ENCODE measurements at places on chromosomes 4 and X.

DNA sequence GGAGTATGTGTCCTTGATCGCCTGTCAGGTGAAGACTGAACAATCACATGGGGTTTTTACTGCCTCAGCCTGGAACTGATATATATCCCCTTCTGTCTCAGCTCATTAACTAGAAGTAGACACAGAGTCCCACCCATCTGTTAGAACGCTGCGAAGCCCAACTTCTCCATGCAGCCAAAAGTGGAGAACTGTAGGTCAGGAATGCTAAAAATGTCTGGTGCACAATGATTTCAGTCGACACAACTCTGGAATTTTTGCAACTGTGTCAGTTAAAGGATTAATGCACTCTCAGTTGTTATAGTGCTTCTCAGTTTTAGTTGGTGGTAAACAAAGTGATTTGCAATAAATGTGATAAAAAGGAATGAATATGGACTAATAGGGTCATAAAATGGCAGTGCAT is 287.2 kb downstream of the INPP4B start:
- DNase-seq: no peak

GRCh38 chrX:109372291-109372690 is 109.6 kb downstream of the GUCY2F start:
- DNase-seq: no peak

DNA sequence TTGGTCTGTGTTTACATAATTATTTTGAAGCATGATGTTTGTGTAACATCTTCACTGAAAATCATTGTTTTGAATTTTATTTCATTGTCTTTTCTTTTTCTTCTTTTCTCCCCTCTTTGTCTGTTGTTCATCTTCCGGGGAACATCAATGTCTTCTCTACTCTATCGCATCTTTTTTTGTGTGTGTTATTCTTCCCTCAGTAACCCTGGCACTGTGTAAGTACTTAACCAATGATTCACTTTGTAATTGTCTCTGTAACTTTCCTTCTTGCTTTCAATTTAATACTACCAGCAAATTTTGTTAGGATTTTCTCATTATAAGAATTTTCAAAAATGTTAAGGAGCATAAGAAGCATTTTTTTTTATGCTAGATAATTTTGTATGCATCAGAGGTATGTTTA is 130.8 kb downstream of the PDLIM5 start:
- no peak for DNase-seq

DNA sequence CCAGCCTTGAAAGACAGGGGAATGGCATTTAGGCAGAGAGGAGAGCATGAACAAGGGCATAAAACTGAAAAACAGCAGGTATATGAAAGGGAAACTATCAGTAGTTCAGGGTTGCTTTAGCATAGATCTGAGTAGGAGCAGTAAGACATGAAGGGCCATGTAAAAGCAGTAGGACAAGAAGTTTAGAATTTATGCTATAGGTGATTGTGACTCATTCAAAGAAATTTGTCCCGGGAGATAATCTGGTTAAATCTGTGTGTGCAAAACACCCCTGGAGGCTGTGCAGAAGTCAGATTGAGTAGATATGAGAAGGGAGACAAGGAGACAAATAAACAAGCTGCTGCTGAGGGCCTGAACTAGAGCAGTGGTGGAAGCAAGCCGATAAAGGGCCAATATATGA is 109.1 kb upstream of the BMP3 start:
- DNase-seq: no peak

DNA sequence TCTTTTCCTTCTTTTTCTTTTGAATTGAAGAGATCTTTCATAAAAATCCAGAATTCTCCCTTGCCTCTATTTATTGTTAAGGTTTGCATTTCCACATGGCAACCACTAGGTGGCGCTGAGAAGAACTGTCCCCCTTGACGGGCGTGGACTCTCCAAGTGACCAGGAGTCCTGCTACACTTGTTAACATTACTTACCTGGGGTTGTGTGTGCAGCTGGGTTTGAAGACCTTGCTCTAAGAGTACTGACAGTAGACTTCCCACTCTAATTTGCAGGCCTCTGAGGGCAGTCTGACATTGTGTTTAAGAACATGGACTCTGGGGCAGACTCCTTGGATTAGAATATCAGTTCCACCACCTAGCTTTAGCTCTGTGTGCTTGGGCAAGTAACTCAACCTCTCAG is 52.8 kb downstream of the GPRIN3 start:
- peak; percentile 1 for DNase-seq

- no peak for DNase-seq
Measured at GRCh38 chrX:120365320-120365719, 3.4 kb downstream of the ATP1B4 start.

DNA sequence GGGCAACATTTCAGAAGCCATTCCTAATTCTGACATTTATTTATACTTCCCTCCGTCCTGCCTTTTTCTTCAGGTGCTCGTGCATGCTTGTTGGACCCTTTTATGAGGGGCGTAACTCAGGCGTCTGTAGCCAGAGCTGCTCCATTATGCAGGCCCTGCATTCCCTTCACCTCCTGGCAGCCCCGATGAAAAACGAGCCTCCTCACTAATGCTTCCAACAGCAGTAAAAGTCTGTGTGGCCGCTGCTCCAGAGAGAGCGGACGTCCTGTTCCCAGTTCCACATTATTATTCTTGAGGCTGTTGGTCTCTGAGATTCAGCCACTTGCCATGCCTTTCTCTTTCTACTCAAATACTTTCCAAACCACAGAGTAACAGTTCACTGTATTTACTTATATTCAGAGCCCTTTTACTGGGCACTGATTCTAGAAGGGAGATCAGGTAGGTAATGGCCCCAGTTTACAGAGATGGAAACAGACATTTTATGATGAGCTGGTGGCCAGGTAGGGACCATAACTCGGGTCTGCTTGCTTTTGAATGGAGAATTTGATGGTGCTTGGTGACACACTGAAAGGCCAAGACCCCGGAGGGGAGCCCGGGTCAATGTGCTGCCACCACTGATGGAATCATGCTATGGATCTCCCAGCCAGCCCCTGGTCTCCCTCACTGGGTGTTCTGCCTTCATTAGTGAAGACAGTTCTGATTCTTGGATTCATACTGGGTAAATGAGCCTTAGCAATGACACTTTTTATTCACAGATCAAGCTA is 101.0 kb downstream of the GATB start:
- no peak for DNase-seq

- no peak for DNase-seq
Measured at GRCh38 chr4:8645753-8646124, 53.2 kb downstream of the CPZ start.

DNA sequence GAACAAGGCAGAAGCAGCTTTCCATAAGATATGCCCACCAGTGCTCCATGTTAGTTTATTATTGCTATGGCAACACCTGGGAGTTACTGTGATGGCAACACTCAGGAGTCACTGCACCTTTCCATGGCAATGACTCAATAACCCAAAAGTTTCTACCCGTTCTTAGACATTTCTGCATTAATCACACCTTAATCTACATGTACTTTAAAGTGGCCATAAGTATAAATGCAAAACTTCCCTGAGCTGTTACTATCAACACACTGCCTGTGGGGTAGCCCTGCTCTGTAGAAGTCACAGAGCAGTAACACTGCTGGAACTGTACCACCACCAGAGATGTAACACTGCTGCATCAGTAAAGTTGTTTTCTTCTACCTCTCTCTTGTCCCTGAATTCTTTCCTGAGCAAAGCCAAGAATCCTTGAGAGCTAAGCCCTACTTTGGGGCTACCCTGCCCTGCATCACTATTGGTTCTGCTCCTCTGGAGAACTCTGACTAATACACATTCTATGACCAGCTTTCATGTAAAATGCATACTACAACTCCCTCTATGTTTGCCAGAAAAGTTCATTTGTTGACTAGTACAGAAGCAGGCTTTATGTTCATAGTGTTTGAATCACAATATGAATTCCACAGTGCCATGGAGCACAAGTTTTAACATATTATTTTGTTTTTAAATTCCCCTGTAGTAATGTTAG is 43.5 kb upstream of the GPR174 start:
- no peak for DNase-seq

GRCh38 chrX:140355922-140356321 is 148.9 kb downstream of the SOX3 start:
- DNase-seq: no peak

- DNase-seq: no peak
Measured at GRCh38 chr4:128942607-128943006, 133.1 kb downstream of the JADE1 start.

DNA sequence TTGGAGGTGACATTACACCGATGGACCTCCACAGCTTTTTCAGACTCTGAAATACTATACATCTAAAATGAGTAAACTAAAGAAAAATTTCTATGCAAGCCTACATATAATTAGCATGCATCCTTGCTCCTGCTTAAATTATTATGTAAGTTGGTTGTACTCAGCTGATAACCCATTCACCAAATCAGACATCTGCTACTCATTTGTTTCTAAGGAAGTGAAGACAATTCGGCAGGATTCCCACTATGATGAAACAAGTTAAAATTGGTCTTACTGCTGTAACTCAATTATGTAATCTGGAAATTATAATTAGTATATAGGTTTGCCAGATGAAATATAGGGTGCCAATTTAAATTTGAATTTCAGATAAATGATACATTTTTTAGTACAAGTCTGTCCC is 59.5 kb upstream of the FGF13 start:
- DNase-seq: no peak

GRCh38 chr4:69991016-69991415 is 4.8 kb upstream of the STATH start:
- DNase-seq: no peak

DNA sequence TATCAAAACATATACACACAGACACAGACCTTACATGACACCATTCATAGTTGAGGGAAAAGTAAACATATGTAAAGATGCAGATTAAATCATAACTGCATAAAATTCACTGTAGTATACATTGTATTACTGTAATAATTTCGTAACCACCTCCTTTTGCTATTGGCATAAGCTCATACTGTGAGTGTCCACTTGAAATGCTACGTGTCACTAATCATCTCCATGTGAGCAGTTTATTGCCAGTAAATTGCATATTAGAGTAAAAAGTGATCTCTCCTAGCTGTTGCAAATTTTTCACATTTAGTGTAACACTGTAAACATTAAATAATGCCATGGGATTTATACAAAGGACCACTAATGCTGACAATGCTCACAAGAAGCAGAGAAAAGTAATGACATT is 256.7 kb upstream of the GNPDA2 start:
- no peak for DNase-seq

DNA sequence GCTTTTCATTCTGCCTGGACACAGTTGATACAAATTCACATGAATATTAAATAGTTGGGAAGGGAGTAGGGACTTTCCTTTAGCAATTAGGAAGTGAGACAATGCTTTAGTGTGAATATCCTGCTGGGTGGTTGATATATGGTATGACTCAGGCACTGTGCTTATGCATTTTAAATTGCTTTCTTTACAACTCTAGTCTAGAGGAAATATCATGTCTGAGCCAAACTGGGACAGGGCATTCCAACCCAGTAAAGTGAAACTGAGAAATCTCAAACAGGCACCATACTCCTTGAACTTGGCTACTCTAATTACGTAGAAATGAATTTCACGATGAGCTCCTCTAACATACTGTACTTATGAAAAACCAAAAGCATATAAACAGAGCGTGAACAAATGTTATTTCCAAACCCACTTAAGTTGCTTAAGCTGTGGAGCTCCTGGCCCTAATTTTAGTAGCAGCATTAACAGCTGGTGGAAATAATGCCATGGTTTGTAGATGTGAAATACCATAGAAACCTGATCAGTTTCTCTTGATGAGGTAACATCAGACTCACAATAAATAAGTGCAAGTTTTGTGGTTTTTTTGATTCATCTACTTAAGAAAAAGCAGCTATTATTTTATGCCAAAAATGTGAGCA is 242.9 kb upstream of the GK2 start:
- DNase-seq: no peak

- no peak for DNase-seq
Measured at GRCh38 chrX:33149580-33149979, 61.8 kb downstream of the DMD start.

GRCh38 chrX:2592279-2592678 is 91.5 kb upstream of the DHRSX start:
- DNase-seq: no peak

DNA sequence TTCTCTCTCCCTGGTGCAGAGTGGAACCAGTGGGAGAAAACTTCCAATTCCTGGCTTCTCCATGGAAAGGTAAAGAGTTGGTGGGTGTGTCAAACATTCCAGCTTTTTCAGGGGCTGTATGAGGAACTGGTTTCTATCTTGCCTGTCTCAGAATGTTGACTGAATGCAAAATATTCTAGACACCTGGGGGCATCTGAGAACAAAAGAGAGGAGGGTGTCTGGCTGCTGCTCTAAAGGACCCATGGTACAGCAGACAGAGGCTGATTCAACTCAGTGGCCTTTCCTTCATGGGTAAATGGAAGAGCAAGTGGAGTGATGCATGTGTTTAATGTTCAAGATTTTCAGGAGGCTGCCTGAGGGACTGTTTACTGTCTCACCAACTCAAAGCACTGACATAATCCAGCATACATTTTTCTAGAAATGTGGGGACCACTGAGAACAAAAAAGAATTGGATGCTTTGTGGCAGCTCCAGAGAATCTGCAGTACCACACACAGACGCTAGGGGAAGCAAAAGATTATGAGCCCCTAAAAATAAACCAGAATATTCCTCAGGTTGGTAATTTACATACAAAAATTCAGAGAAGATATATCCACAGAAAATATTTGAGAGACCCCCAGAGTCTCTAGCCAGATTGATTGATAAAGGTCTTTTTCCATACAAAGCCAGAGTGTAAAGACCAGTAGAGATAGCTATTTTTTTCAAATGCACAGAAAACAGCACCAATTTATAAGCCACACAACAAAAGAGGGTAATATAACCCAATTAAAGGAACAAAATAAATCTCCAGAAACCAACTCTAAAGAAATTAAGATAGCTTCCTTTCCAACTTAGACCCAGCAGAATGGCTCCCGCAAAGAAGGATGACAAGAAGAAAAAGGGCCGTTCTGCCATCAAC is 48.0 kb upstream of the STARD8 start:
- DNase-seq: no peak

DNA sequence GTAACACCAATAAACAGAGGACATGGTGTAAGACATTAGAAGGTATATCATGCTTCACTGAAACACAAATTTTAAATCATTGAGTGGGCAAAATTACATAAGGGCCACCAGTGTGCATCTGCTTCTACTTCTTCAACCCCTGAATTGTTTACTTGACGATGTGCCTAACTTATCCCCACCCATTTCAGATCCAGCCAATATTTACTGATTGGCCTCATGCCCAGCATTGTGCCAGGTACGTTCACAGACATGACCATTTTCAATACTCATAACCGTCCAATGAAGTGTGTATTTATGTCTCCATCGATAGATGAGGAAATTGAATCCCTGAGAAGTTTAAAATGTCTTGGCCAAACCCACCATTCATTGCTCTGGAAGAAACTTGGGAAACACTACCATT is 208.3 kb upstream of the MID1 start:
- DNase-seq: no peak

GRCh38 chr4:103118166-103118565 is 18.5 kb upstream of the BDH2 start:
- DNase-seq: no peak

DNA sequence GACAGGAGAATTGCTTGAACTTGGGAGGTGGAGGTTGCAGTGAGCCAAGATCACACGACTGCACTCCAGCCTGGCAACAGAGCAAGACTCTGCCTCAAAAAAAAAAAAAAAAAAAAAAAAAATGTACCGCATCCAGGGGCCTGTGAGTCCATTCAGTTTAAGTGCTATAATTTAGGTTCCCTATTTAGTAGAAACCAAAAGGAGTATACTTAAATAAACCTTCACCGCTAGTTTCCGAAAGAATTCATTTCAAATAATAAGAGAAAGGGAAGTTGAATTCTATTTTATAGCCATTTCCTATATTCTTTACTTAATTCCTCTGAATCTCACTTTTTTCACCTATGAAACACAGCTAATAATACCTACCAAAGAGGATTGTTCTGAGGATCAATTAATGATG is 20.8 kb upstream of the LRBA start:
- DNase-seq: no peak

All from HFF-Myc (cell line).